Endothelial cell (in vitro differentiated cells): ENCODE measurements at places on chromosomes 5 and 9.

- no peaks in the 10 kb centered on the region for H3K36me3 ChIP-seq
- no peaks in the 10 kb centered on the region for H3K27me3 ChIP-seq
- H3K4me3 ChIP-seq: no peak overlapping the region
These were observed 10.9 kb downstream of the ACTL7B start for GRCh38 chr9:108844856-108845255.

- H3K27ac ChIP-seq: no peak overlapping the region
- no peak for DNase-seq
- no peak overlapping the region for H3K4me3 ChIP-seq
- no peaks in the 10 kb centered on the region for H3K27me3 ChIP-seq
- no peaks in the 10 kb centered on the region for H3K36me3 ChIP-seq
These were observed 294.0 kb downstream of the MED10 start for GRCh38 chr5:6084376-6084775.

DNA sequence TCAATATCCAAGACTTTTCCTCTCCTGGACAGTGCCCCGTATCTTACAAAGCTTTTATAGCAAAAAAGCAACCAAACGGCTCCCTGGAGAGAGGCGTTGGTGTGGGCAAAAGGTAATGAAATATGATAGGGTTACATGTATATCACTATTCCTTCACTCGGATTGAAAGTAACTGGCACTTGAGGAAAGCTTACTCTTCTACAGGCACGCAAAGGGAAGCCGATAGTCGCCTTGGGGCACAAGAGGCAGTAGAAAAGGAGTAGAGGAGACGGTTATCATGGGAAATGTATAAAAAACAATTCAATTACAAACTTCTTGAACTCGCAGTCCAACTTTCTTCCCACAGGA lies 1.1 kb downstream of the DIAPH1 start:
- peaks cover 1% of the 10 kb centered on the region for H3K27me3 ChIP-seq
- peaks cover 12% of the 10 kb centered on the region for H3K36me3 ChIP-seq
- peaks cover 54% of the 10 kb centered on the region for H3K4me1 ChIP-seq
- H3K4me3 ChIP-seq: peak overlapping the region; percentile 97
- DNase-seq: no peak

DNA sequence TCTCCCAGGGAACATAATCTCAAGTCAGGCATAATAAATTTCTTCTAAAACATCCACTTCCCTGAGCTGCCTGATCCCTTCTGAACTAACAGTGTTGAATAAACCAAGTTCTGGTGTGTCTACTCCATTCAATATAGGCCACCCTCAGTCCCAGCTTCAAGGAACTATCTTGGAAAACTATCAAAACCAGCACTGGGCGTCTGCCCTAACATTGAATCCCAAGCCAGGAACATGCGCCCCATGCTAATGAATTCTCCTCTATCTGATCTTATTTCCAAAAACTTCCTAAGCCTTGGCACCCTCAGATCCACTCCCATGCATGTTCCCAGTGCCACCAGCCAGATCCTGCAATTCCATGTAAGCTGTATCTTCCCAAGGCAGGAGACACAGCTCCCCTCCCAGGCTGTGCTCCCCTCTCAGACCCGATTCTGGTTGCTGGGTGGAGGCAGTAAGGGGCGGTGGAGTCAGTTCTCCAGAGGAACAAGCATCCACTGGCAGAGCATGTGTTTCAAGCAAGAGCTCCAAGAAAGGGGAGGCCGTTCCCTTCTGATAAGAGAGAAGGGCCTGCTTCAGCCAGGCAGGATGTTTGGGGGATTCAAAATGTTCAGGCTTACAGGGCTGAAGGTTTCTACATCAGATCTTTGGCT lies 13.1 kb upstream of the FOXI1 start:
- peaks cover 59% of the 10 kb centered on the region for H3K4me1 ChIP-seq
- H3K4me3 ChIP-seq: peak overlapping the region; percentile 3
- H3K27ac ChIP-seq: peak overlapping the region; percentile 96
- H3K27me3 ChIP-seq: peaks cover 7% of the 10 kb centered on the region

GRCh38 chr9:115615000-115615401 lies 497.0 kb upstream of the TNC start:
- no peaks in the 10 kb centered on the region for H3K36me3 ChIP-seq
- no peaks in the 10 kb centered on the region for H3K4me1 ChIP-seq
- no peak for DNase-seq
- H3K4me3 ChIP-seq: no peak overlapping the region
- H3K27ac ChIP-seq: no peak overlapping the region

DNA sequence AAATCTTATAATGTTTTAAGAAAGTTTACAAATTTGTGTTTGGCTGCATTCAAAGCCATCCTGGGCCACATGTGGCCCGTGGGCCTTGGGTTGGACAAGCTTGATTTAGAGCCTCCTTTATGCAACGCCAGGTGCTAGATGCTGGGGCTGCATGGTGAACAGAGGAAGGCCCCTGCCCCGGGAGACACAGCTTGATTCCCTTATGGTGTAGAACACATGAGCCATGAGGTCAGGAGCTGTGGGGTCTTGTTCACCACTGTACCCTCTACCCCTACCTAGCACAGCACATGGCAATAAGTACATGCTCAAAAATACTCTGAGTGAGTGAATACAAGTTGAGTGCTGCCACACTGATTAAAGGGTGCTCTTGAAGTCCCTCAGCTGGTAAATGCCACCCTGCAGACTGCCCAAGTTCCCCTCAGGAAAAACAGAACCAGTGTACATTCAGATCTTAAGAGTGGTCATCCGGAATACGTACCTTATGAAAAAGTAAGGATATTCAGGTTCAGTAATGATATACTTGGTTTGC lies 71.9 kb downstream of the ARRDC3 start:
- H3K4me1 ChIP-seq: peaks cover 16% of the 10 kb centered on the region
- H3K36me3 ChIP-seq: no peaks in the 10 kb centered on the region
- no peak overlapping the region for H3K27ac ChIP-seq
- no peak for DNase-seq
- H3K4me3 ChIP-seq: no peak overlapping the region
